ENCODE measurements at places on chromosomes 2 and 18.

GRCh38 chr18:35522130-35522959 is 24.6 kb upstream of the INO80C start:
- DNase-seq, result no peak

- DNase-seq, result no peak
Measured at GRCh38 chr2:181463588-181463987, 6.4 kb downstream of the ITGA4 start.

GRCh38 chr2:28579606-28580005 is 83.7 kb downstream of the PLB1 start:
- DNase-seq, result no peak

DNA sequence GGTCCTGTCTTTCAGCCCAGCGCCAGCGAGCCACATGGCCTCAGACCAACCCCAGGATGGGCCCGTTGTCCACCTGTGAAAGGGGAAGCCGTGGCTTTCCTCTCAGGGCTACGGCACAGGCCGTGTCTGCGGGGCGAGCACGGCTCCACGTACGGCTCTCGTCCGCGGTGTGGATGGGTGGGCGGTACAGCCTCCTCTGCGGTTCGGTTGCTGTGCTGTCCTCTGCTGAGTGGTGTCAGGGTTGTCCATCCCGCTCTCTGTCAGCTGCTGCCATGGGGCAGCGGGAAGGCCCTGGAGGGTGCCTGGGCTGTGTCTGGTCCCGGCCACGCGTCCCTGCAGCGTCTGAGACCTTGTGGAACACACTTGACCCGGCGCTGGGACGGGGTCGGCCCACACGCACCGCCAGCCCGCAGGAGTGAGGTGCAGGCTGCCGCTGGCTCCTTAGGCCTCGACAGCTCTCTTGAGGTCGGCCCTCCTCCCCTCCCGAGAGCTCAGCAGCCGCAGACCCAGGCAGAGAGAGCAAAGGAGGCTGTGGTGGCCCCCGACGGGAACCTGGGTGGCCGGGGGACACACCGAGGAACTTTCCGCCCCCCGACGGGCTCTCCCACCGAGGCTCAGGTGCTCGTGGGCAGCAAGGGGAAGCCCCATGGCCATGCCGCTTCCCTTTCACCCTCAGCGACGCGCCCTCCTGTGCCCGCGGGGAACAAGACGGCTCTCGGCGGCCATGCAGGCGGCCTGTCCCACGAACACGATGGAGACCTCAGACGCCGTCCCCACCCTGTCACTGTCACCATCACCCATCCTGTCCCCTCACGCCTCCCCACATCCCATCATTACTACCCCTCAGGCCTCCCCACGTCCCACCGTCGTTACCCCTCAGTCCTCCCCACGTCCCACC is 128.7 kb downstream of the NFATC1 start:
- peak; percentile 70 for DNase-seq

DNA sequence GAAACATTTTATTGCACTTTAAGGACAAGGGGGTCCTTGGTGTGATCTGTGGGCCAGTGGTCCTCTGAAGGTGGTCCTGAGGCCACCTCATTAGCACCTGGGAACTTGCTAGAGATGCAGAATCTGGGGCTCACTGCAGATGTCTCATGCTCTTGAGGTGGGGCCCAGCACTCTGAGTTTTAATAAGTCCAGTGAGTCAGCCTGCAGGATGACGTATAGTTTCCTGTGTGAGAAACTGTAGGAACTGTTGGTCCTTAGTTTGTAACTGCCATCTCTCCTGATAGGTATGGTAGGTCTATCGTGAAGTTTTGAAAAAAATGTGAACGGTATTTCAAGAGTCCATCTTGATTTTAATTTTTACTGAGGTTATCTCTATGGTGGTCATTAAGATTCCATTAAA is 2.8 kb downstream of the TRPM8 start:
- DNase-seq, result no peak

- DNase-seq, result no peak
Measured at GRCh38 chr2:127422559-127423477, 4.6 kb downstream of the PROC start.

DNA sequence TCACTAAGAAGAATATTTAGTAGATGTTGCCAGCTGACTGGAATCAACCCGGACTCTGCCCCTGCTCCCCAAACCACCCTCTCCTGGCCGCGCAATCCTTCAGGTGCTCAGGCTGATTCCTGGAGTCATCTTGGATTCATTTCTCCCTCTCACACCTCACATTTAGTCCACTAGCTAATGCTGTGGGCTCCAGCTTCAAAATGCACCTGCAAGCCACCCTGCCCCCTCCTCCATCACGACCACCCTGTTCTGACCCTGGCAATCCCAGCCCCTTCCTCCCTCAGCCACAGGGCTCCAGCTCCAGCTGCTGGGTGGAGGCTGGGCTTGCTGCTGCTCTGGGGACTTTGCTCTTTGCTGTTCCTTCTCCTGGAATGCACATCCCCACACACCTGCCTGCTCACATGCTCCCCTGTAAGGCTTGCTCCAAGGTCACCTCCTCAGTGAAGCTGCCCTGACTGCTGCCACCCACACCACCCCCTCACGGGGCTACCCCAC is 61.3 kb upstream of the SH3RF3 start:
- no peak for DNase-seq

DNA sequence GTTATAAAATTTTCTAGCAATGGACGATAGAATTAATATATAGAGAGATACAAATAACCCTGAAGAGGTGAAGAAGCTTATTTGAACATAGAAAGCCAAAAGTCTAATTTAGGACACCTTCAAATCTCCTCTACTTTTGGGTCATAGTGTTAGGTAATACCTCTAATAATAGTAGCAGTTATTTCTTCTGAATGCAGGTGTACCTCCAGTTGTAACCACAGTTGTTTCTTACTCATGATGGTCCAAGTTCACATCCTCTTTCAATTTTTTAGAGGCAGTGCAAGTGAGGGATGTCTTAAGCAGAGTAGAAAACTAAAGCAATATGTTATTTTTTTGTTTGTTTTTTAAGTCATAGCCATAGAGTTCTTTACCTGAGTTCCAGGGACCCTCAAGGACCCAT is 429.5 kb downstream of the CCDC85A start:
- DNase-seq, result no peak

- peak; percentile 14 for DNase-seq
Measured at GRCh38 chr2:101446869-101447268, 28.0 kb downstream of the RFX8 start.
